ENCODE measurements at places on chromosomes 2 and 18. TPM values are rescaled to one million over a fixed set of nuclear protein-coding genes. Genes with fewer than 3 reads are reported as not detected.

- H3K36me3 ChIP-seq: no peaks in the 10 kb centered on the region
- no peaks in the 10 kb centered on the region for H3K4me1 ChIP-seq
- no peak overlapping the region for H3K27ac ChIP-seq
- H3K27me3 ChIP-seq: no peaks in the 10 kb centered on the region
- H3K4me3 ChIP-seq: no peak overlapping the region
- no peak for DNase-seq
Measured at GRCh38 chr2:163252199-163252598, 413.6 kb upstream of the KCNH7 start.

- H3K36me3 ChIP-seq: no peaks in the 10 kb centered on the region
- no peaks in the 10 kb centered on the region for H3K4me1 ChIP-seq
- no peak for DNase-seq
- H3K27ac ChIP-seq: no peak overlapping the region
- H3K4me3 ChIP-seq: no peak overlapping the region
Measured at GRCh38 chr18:79537758-79538157, 141.8 kb upstream of the CTDP1 start.

Gene GRB14
- total RNA-seq: not detected

- DNase-seq: no peak
- no peaks in the 10 kb centered on the region for H3K4me1 ChIP-seq
- H3K36me3 ChIP-seq: no peaks in the 10 kb centered on the region
- no peaks in the 10 kb centered on the region for H3K27me3 ChIP-seq
Measured at GRCh38 chr18:59038295-59039039, 101.2 kb upstream of the SEC11C start.

Gene ADD2
- 18.8 TPM for total RNA-seq

GRCh38 chr2:241412144-241412543 lies 56.1 kb downstream of the FARP2 start:
- no peak overlapping the region for H3K4me3 ChIP-seq
- no peaks in the 10 kb centered on the region for H3K36me3 ChIP-seq
- no peak for DNase-seq
- H3K27ac ChIP-seq: no peak overlapping the region
- no peaks in the 10 kb centered on the region for H3K4me1 ChIP-seq

Measured in naive thymus-derived CD4-positive, alpha-beta T cell (primary cell).